BE2C (cell line): ENCODE measurements at places on chromosomes 11 and 22.

GRCh38 chr22:29689206-29689879 lies 30.5 kb upstream of the CABP7 start:
- DNase-seq = no peak

GRCh38 chr22:19868773-19869471 lies 14.2 kb upstream of the GNB1L start:
- DNase-seq = peak; percentile 6

DNA sequence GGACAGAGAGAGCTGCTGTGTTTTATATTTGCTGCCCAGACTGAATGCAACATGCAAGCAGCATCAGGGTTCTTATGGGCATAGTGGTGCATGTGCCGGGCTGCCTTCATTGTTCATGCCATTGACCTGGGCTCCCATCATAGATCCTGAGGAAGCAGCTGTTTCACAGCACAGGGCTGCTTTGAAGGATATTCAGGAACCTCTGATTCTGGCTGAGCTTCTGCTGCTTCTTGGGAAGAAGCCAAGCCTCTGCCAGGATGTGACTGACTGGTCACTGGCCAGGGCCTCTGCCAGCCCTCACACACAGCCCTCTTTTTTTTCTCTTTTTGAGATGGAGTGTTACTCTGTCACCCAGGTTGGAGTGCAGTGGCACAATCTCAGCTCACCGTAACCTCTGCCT lies 43.3 kb downstream of the CYB5R2 start:
- DNase-seq = no peak

DNA sequence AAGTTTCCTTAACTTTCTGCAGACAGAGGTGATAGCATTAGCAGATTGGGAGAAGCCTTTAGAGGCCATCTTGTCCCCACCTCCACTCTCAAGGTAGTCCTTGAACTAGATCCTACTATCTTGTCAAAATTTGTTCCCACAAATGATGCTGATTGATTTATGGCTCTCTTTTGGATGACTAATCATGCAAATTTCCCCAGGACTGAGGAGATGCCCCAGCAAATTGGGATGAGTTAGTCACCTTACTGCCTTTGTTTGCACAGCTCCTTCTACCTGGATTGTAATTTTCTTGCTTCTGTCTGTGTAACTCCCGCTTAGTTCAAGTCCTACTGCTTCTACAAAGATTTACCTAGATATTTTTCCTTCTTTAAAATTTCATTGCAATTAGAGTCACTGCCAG lies 391.4 kb upstream of the CADM1 start:
- DNase-seq = no peak

DNA sequence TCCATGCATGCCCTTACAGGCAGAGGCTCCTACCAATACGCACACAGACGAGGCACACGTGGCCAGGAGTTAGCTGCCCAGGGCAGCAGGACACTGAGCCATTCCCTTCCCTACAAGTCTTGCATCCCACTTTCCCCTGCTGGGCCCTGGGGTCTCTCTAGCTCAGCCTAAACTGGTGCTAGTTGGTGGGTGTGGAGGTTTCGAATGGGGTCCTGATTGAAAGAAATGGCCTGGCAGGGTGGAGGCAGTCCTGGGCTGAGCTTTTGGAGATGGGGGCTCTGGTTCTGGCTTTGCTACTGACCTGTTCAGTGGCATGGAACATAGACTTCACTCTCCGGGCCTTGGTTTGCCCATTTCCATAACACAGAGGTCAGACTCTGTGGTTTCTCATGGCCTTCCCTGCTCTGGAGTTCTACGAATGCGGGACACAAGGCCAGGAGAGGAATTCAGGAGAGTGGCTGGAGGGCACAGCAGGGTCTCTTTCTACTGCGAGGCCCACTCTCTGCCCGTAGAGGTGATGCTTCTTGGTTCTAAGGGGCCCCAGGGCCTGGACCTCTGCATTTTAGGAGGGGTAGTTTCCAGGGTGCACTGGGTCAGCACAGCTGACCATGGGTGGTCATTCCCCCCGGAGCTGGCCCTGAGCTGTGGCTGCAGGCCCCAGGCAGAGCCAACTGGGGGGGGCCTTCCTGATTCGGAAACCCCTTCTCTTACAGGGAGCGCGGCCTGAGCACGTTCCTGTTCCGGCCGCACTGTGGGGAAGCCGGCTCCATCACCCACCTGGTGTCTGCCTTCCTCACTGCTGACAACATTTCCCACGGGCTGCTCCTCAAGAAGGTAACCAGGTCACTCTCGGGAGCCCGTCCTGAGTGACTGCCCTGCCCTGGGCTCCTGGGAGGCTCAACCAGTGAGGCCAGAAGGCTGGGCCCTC lies 40.0 kb downstream of the RNF141 start:
- no peak for DNase-seq

GRCh38 chr22:23396362-23397007 lies 183.6 kb downstream of the IGLL1 start:
- DNase-seq = no peak

- no peak for DNase-seq
Measured at GRCh38 chr11:118785362-118785761, 5.6 kb downstream of the DDX6 start.
